ENCODE measurements at places on chromosomes 6 and 20. TPM values are rescaled to one million over a fixed set of nuclear protein-coding genes. Genes with fewer than 3 reads are reported as not detected.
A peak's percentile ranks its signal among the peaks of the same experiment; 100 is the strongest.

GRCh38 chr20:53141201-53142050 is 169.3 kb downstream of the TSHZ2 start:
- DNase-seq: no peak

GRCh38 chr6:163741743-163742363 is 327.3 kb downstream of the QKI start:
- DNase-seq: no peak

DNA sequence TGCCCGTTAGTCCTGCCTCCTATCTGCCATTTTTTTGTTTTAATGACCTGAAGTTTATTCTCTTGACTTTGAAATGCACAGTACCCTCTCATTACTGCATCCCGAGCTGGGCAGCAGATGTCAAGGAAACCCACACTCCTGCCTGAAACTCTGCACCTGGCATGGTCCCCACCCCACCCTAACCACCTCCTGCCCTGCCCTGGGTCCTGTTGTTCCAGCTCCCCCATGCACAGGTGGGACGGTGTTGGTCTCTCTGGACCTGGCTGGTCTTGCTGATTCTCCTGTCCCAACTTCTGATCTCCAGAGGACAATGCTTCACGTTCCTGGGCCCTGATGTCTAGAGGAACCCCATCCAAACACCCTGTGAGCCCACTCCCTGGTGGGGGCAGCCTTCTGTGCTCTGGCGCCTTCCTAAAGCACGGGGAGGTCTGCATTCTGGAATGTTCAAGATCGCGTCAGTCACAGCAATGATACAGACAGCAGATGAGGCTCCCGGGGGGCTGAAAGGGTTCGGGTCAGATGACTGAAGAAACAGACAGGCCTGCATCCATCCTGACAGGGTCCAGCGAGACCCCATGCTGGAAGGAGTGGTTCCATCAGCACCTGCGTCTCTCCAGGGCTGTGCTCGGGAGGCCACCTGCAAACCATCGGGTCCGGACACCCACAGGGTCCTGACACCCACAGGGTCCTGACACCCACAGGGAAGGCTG is 73.6 kb downstream of the ERMARD start:
- DNase-seq: peak; percentile 21

GRCh38 chr6:52503323-52503747 is 73.5 kb downstream of the TRAM2 start:
- DNase-seq: peak; percentile 86

- peak; percentile 62 for DNase-seq
Measured at GRCh38 chr6:21987501-21987957, 309.3 kb downstream of the PRL start.

DNA sequence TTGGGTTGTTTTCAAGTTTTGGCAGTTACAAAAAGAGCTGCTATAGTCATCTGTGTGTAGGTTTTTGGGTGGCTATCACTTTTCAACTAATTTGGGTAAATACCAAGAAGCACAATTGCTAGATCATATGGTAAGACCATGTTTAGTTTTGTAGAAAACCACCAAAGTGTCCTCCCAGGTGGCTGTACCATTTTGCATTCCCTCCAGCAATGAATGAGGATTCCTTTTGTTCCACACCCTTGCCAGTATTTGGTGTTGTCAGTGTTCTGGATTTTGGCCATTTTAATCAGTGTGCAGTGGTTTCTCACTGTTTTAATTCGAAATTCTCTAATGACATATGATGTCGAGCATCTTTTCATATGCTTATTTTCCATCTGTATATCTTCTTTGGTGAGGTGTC is 457.5 kb upstream of the ARID1B start:
- no peak for DNase-seq

Gene TPX2
- total RNA-seq: 118 TPM

Gene NEURL2
- total RNA-seq: 4.9 TPM

DNA sequence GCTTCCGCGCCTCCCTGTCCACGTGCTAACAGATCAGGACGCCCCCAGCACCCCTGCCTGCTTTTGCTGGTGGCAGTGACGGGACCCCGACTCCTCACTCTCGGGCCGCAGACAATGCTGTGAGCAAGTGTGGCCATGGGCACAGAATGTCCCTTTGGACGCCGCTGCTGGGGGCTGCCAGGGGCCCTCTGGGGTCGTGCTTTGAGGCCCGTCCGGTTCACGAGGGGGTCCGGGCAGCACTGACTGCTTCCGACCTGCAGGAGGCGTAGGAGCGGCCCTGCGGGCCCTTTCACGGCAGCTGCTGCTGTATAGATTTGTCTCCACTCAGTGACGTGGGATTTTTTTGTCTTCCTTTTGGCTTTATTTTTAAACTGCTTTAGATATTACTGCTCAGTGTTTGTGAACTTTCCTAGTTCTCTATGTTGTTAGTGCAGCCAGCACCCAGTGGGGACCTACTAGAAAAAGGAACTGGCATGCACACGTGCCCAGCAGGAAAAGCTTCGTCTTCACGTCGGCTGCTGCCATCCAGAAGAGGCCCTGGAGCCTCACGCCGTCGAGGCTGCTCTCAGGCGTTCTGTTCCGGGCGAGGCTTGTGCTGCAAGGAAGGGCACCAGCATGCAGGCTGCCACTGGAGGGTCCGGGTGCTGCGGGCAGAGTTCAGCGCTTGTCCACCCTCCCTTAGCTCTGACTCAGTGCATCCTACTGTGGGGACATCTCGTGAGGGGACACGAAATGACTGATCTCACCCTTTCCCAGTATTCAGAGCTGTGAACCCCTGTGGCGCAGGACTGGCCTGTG is 21.7 kb downstream of the UCKL1 start:
- peak; percentile 84 for DNase-seq

DNA sequence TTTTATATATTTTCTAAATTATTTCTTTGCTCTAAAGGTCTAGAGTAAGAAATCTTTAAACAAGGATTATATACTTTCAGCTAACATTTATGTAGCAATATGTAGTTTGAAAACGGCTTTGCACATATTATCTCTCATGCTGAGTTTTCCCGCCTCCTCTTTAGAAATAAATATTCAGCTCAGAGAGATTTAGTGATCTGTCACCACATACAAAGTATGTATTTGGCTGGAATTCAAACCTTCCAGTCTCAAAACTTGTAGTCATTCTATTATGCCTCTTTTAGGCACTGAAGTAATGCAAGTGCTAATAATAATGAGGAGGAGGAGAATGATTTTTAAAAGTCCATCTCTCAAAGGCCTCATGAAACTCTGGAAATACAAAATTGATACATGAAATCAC is 525.0 kb downstream of the GRIK2 start:
- DNase-seq: no peak
